ENCODE measurements at places on chromosomes 2 and 18.

- no peak for DNase-seq
Measured at GRCh38 chr2:129191530-129191929, 787.9 kb upstream of the RAB6C start.

GRCh38 chr18:74146756-74147155 is 878 bp downstream of the FBXO15 start:
- DNase-seq = no peak

GRCh38 chr18:77071711-77072292 is 60.8 kb downstream of the MBP start:
- DNase-seq = no peak

DNA sequence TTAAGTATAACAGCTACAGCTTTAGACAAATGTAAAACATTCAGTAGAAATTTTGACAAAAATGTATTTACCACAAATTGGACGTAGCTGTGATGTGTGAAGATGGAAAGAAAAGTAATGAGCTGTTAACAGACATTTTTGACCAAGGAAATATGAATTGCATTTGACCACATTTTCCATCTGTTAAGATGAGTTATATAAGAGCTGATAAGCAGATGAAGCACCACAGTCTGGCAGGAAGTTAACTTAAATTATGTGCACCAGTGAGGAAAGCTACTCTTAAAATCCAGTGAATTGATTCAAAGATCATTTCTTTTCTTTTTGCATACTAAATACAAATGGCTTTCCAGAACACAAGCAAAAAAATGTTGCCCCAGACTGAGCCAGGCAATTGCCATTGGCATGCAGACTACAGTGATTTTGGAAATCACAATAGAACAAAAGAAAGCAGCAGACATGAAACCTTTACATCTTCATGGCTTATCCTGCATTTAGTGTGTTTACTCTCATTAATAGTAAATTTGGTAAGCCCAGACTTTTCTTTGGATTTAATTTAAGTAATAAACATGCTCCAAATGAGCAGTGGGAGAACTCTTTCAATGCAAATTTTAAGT is 493.7 kb downstream of the TMX3 start:
- DNase-seq = no peak

GRCh38 chr18:34795070-34795732 is 85.1 kb downstream of the DTNA start:
- no peak for DNase-seq

- no peak for DNase-seq
Measured at GRCh38 chr2:242004902-242005230, 135.3 kb downstream of the RTP5 start.

- DNase-seq = peak; percentile 30
Measured at GRCh38 chr18:8988260-8988871, 114.1 kb upstream of the NDUFV2 start.

- DNase-seq = no peak
Measured at GRCh38 chr2:109318150-109318948, 189.3 kb downstream of the SH3RF3 start.

DNA sequence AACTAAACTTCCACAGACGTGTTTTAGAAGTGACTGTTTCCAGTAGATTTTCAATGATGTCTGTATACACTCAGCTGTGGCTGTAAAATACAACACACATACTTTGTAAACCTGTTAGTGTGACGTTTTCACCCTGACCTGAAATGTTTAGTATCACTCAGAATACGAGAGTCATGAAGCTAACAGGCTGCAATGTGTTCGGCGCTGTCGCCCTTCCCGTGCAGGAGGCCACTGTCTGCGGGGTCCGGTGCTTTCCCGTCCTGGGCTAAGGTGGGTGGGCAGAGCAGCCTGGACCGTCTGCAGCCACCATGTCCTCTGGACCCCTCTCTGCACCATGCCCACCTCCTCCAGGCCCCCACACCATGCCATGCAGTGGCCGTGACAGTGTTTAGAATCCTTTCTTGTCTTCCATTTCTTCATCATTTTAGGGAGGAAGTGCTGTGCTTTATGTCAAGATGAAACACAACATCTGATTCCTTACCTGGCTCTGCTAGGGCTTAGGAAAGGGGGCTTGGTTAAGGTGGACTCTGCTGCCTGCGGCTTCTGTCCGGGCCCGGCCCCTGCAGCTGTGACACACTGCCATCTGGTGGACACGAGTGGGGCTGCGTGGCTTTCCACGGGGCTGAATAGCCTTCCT is 53.8 kb upstream of the RBM44 start:
- peak; percentile 84 for DNase-seq

GRCh38 chr2:43169987-43170386 is 56.4 kb downstream of the ZFP36L2 start:
- no peak for DNase-seq

- DNase-seq = no peak
Measured at GRCh38 chr18:41449612-41450011, 505.4 kb upstream of the PIK3C3 start.

GRCh38 chr2:203413796-203414195 is 85.6 kb downstream of the ABI2 start:
- DNase-seq = no peak

GRCh38 chr2:172374318-172375240 is 52.8 kb upstream of the ITGA6 start:
- DNase-seq = no peak

DNA sequence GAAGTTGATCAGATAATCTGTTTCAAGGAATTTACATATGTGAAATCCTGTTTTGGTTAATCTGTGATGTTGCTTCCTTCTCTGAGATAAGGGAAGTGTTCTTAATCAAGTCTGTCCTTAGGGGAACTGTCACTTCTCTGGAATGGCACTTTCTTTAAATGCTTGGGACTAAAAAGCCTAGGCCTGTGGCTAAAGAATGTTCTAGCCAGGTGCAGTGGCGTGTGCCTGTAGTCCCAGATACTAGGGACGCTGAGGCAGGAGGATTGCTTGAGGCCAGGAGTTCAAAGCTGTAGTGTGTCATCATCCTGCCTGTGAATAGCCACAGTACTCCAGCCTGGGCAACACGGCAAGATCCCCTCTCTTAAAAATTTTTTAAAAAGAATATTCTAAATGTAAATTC is 217.6 kb upstream of the SIX3 start:
- DNase-seq = no peak

- DNase-seq = no peak
Measured at GRCh38 chr2:65136253-65136652, 6.3 kb upstream of the RAB1A start.

- no peak for DNase-seq
Measured at GRCh38 chr2:241001413-241002274, 3.2 kb downstream of the SNED1 start.

DNA sequence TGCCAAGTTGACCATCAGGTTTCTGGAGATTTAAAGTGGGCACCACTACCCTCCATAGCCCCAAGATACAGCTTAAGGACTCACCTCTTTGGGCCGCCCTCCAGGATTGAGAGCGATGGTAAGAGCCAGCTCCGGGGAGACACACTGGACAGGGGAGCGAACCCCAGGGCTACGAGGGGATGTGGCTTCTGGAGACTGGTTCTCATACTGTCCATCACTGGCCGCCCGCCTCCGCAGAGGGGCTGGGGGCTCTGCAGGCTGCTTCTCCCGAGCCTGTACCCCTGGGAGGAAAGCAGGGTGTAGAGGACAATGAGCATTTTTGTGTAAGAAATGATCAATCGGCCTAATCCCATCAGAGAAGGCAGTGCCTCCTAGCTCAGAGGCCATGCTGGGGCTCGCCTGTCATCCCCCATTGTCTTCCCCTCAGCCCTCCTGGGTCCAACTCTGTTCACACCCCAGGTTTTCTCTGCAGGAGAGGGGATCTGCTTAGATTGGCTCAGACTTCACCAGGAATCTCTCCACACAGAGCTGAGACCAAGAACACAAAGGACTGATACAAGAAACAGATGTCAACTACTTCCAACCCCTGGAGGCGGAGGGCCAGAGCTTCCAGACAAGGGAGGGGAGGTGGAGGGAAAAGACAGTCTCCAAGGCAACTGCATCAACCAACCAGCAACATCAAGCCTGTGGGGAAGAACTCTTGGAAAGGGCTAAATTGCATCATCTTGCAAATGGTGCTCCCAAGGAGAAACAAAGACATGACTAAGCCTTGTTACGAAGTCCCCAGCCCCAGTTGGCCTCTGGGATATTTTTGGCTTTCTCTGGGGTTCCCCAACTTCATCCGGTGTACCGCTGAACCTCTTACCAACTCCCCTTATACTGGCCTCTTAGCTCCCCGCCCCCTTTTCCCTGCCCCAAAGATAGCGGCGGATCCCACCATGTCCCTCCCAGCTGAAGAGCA is 166.6 kb downstream of the TNS1 start:
- DNase-seq = no peak

DNA sequence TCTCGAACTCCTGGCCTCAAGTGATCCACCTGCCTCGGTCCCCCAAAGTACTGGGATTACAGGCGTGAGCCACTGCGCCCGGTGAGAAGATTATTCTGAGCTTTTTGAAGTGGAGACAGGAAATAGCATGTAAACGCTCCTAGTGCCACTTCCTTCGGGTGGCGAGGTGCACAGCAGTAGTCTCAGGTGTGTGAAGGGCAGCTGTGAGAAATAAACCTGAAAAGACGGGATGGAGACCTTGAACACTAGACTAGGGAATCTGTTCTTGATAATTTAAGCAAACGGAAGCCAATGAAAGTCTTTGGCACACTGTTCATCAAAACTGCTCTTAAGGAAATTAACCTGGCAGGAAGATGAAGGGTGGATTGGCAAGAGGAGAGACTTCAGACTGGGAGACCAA is 439 bp upstream of the PLEKHH2 start:
- DNase-seq = no peak

- peak; percentile 62 for DNase-seq
Measured at GRCh38 chr2:113700186-113700841, 56.1 kb downstream of the SLC35F5 start.

GRCh38 chr2:219542931-219543595 is 546 bp downstream of the CHPF start:
- DNase-seq = no peak

DNA sequence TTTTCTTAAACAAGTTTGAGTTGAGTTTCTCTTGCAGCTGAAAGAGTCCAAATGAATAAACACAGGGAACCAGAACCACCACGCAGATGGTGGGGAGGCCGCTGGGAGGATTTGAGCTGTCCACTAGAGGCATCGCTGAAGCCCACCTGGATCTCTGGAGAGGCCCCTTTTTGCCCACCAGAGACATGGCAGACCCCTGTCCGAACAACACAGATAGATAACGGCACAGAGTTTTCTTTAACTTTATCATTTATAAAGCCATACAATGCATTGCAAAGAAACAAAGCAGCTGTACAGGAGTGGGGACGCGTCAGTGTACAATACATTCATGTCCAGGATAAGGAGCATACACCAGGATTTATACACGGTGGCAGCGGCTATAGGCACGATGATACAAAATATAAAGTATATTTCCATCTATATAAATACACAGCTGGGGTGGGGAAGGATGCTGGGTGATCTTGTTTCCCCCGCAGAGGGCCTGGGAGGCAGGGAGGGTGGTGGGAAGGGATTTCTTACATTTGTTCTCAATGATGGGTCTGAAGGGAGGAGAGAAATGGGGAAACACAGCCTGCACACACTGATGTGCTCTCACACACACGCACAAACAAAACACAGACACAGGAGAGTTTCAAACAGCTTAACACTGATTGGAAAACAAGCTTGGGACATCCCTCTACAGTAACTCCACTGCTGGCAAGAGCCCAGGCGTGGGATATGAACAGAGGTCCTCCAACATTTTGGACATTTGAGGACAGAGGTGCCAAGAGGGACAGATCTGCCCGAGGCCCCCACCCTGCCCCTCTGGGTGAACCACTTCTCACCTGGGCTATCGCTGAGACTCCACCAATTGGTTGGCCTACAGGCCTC is 203.0 kb downstream of the TNS1 start:
- no peak for DNase-seq

DNA sequence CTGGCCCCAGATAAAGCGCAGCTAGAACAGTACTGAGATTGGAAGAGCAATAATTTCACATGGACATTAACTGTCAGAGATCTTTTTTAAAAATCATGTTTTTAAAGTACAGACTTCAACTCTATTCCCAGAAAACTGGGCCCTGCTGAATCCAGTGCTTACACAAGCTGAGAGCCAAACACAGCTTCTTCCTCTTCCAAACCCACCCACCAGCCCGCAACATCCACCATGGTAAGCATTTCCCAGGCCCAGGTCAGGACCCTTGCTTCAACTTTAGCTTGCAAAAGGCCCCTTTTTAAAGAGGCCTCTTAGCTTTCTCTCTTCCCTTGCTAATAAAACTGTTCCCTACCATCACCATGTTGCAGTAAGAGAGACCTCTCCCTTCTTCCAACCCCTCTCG is 2.1 kb downstream of the AAK1 start:
- no peak for DNase-seq

DNA sequence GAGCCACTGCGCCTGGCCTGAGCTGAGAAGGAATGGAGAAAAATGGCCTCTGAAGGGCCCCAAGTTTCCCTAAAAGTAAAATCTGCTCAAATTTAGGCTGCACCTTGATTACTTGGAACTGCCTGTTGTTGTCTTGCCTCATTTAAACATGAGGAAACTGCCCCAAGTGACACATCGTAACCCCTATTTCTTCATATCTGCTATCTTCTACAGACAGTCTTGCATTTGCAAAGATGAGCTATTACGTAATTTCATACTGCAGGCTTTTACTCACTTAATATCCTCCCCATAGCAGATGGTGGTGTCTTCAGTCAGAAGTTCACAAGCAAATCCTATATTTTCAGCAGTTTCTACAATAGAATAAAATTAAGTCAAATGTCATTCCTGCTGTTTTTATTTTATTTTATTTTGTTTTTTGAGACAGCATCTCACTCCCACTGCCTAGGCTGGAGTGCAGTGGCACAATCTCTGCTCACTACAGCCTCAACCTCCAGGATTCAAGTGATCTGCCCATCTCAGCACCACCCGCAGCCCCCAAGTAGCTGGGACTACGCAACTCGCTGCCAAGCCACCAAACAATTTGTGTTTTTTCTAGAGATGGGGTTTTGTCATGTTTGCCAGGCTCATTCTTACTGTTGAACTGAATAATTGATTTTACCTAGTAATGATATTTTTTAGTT is 45.3 kb upstream of the NARS1 start:
- DNase-seq = no peak

DNA sequence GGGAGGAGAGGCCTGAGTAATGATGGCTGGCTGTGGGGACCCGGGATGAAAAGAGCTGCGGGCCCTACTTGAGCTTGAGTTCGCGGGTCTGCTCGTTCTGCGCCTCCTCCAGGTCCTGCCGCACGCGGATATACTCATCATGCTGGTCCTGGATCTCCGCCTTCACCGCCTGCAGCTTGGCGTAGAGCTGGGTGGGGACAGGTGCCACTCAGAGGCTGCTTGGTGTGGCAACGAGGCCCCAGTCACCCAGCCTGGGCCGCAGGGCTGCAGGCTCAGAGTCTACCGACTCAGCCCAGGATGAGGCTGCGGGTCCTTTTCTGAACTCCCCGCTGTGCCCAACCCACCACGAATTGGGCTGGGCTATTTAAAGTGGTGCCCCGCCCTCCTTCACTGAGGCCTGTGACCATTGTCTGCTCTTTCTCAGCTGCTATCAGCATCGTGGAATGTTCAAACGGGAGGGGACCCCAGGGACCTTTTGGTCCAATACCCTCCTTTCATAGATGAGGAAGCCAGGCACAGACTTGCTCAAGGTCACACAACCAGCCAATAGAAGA is 28.0 kb downstream of the KIF3C start:
- DNase-seq = no peak

- DNase-seq = no peak
Measured at GRCh38 chr2:37154785-37155184, 2.0 kb downstream of the EIF2AK2 start.

GRCh38 chr18:1994471-1994870 is 576.8 kb downstream of the METTL4 start:
- no peak for DNase-seq

- no peak for DNase-seq
Measured at GRCh38 chr18:2395427-2396161, 175.7 kb downstream of the METTL4 start.

- no peak for DNase-seq
Measured at GRCh38 chr2:200077210-200077650, 121.8 kb downstream of the MAIP1 start.

All from COLO829 (cell line).